ENCODE measurements at places on chromosomes 4 and X.

DNA sequence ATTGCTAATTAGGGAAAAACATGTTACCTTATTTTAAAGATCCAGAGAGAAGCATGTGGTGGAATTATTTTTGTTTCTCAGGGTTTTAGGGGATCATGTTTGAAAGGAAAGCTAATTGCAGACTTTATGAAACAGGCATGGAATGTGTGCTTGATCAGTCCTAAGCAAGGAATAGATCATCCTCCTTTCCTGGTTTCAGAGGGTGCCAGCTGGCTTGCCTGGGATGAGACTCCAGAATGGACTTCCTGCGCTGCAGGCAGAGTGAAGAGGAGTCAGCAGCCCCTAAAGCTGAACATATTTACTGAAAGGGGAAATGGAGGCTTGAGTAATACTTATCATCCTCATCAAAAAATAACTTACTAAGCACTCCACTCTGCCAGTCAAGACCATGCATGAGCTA, 13.3 kb downstream of the FGF5 start:
- no peak for DNase-seq

- no peak for DNase-seq
Observed at GRCh38 chr4:71609651-71610050, 174.2 kb downstream of the GC start.

DNA sequence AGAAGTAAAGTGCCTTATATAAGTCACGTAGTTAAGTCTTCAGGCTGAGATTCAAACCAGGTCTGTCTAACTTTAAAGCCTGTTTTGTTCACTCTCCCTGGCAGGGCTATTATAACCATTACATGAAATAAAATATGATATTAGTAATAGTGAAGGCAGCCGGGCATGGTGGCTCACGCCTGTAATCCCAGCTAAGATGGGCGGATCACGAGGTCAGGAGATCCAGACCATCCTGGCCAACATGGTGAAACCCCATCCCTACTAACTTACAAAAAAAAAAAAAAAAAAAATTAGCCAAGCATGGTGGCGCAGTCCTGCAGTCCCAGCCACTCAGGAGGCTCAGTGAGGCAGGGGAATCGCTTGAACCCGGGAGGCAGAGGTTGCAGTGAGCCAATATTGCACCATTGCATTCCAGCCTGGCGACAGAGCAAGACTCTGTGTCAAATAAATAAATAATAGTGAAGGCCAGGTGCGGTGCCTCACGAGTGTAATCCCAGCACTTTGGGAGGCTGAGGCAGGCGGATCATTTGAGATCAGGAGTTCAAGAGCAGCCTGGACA, 22.1 kb upstream of the SOWAHD start:
- no peak for DNase-seq

DNA sequence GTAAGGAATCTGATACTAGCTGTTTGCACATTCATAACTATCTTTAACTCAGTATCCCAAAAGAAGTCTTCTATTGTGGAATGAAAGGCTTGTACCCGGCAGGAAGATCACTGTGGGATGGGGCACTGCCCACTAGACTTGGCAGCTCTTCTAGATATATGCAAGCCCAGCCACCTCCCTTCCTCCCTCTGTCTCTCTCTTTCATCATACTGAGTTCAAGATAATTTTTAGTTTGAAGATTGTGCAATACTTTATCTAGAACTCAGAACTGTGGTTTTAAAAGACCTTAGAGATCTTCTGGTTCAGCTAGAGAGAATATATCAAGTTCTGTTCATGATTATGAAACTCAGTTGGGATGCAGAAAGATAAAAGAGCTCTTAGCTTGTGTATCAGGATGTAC, 22.5 kb upstream of the GPR34 start:
- DNase-seq, result no peak

DNA sequence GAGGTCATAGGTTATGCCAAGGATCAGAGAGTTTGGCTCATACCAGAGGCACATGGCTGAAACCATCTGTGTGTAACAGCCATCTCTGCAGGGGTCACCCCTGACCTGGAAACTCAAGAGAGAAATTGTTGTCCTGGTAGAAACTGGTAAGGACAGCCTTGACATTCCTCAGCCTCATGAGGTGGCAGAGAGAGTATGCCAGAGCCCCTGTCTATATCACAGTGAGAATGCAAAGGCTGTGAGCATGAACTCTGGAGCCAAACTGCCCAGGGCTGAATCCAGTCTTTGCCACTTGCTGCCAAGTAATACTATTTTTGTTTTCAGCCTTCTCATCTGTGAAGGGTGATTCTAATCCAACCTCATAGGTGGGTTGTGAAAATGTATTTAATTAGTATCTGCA, 37.1 kb upstream of the CCDC149 start:
- DNase-seq, result no peak

GRCh38 chrX:136047016-136047642, 61.9 kb downstream of the SLC9A6 start:
- no peak for DNase-seq

- no peak for DNase-seq
Observed at GRCh38 chr4:23234716-23235115, 542.0 kb downstream of the GBA3 start.

DNA sequence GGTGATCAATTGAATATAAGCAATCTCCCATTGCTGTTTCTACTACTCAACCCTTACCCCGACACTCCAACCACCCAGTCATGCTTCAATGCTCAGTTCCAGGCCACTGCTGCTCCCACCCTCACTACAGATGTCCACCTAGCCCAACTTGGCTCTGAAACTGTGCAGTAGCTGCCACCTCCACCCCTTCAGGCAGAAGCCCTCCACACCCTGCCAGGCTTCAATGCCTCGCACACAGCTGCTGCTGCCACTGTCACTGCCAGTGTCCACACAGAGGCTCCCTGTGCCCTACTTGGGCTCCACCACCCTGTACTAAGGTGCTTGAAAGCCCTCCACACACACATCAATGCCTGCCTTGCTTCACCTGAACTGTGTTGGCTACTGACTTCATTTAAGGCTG, 34.6 kb downstream of the LAMTOR3 start:
- DNase-seq, result no peak
